ENCODE measurements at places on chromosomes 1 and 21.

DNA sequence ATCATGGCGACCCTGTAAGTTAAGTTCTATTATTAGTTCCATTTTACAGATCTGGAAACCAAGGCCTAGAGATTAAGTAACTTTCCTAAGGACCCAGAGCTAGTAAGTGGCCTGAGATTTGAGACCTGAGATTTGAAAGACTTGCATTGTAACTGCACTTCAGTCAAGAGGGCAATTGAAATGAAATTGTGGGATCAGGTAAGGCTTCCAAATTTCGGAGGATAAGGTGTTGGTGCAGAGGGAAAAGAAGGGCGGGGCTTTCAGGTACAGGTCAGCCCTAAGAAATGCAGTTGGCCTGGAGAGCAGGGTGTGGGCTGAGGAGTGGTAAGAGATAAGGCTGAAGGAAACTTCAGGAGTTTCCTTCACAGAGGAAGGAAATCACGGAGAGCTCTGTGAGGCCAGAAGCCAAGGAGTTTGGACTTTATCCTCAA, 51.1 kb downstream of the SLC16A1 start:
- no peak for DNase-seq

GRCh38 chr1:68322837-68323687, 90.7 kb upstream of the WLS start:
- peak; percentile 44 for DNase-seq

- DNase-seq = no peak
Measured at GRCh38 chr1:91831132-91831930, 54.6 kb downstream of the TGFBR3 start.

DNA sequence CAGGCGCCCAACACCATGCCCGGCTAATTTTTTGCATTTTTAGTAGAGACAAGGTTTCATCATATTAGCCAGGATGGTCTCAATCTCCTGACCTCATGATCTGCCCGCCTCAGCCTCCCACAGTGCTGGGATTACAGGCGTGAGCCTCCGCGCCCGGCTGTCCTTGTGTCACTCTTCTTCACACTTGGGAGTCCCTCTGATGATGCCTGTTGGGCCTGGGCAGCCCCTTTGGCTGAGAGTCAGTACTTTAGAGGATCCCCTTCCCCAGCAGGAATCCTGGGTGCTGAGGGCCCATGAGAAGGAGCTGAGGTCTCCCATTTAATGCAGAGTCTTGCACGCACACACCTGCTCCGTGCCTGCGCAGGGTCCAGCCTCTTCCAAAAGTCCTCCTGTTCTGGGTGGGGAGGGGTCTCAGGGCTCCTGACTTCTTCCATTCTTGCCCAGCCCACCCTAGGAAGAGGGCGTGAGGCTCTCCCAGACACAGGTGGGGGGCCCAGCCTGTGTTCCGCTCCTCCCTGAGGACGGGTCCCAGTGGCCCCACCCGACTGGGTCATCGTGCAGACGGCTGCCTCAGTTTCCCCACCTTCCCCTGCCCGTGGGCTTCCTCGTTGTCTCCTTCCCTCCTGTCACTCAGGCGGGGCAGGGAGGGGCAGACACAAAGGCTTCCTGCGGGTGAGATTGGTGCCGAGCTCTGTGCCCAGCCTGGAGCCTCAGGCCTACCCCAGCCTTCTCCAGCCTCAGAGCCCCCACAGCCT, 3.9 kb downstream of the TTLL10 start:
- DNase-seq = no peak
